ENCODE measurements at places on chromosomes 1 and 21.

- DNase-seq: no peak
Measured at GRCh38 chr21:39968010-39968409, 100.8 kb downstream of the PCP4 start.

GRCh38 chr1:53682881-53683280, 56.1 kb downstream of the GLIS1 start:
- DNase-seq: no peak

- DNase-seq: no peak
Measured at GRCh38 chr1:75423616-75424015, 187.3 kb downstream of the SLC44A5 start.

GRCh38 chr1:41955461-41956159, 36.9 kb upstream of the HIVEP3 start:
- DNase-seq: no peak

DNA sequence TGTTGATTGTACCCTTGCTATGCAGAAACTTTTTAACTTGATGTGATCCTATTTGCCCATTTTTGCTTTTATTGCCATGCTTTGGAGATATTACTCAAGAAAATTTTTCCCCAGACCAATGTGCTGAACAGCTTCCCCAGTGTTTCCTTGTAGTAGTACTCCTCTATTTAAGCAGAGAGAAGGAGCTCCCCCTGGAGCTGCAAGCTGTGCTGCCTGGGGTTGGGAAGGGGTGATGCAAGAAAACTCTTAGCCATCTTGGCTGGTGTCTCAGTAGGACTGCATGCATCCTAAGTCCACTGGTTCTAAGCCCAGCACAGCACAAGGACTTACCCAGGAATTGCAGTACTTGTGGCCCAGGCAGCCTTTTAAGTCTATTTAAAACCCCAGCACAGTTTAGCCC, 121.6 kb downstream of the NTMT2 start:
- no peak for DNase-seq

DNA sequence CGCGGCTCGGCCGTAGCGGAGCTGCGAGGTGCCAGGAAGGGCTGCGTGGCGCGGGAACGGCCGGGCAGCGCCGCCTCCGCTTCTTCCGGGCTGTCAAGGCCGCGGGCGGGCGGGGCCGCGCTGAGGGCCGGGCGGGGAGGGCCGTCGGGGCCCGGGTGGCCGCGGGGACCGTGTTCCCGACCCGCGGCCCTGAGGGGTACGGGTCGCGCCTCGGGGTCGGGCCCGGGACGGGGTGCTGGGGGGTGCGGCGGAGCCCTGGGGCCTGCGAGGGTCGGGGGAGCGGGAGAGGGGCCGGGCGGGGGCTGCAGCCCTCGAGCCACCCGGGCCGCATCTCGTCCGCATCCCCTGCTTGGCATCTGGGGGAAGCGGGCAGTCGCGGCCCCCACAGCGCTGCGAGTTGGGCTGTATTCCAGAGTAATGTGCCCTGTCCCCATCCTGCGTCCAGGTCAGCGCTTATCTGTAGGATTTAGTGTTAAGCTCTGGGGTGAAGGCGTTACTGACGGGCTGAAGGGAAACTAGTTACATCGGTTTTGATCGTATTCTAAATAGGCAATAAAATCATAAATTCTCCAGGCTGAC, 379 bp downstream of the RER1 start:
- no peak for DNase-seq

DNA sequence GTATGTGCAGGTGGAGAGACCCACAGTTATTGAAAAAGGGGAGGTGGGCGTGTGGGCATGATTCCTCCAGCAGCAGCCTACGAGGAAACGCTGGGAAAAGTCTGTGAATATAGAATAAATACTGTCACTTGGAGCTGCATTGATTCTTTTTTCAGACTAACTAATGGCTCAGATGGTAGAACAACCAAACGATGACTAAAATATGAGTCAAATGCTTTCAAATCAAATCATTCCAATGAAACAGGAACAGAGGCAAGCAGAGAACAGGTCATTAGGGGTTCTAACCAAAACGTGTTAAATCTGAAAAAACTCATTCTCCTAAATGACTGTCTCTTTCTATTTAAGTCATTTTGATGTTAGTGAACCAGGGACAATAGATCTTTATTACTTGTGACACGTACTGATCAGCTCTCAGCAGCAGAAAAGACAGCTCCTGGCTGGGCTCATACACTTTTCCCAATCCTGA, 35.1 kb upstream of the SEC16B start:
- DNase-seq: no peak

- DNase-seq: no peak
Measured at GRCh38 chr1:161111527-161111926, 6.3 kb downstream of the PFDN2 start.

- DNase-seq: no peak
Measured at GRCh38 chr1:191125950-191126349, 648.3 kb upstream of the BRINP3 start.

DNA sequence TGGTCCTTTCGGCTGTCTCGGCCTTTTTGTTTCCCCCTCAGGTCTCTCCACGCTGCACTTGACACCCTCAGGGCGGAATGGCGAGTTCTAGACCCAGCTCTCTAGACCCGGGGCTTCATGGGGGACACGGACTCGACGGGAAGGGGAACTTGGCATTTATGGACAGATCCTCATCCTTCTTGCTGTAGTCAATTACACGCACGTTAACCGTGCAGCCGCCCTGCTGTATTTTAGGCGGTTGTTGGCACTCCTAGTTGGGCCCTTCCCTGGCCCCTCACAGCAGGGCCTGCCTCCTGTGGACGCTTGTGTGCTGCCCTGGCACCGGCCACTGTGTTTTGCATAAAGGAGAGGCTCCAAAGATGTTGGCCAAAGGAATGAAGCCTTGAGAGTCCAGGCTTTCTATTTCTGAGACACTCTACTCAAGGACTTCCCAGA, 558 bp upstream of the BTG3 start:
- no peak for DNase-seq

- DNase-seq: no peak
Measured at GRCh38 chr1:111145542-111145941, 5.5 kb downstream of the CEPT1 start.

DNA sequence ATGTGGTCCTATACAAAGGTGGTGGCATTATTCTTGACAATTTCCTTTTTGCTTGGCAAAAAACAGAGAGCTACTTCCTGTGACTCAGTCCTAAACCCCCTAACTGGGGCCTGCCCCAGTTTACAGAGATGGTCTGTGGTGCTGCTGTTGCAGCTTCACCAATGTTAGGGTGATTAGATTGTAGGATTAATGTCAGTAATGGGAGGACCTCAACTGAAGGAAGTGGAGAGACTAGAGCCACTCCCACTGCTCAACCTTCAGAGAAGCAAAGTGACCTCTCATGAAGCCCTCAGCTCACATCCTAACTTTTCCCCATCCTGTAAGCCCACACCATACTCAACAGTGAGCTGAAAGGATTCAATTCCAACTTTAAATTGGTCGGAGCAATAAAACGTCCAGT, 3.6 kb downstream of the S100A6 start:
- DNase-seq: no peak

DNA sequence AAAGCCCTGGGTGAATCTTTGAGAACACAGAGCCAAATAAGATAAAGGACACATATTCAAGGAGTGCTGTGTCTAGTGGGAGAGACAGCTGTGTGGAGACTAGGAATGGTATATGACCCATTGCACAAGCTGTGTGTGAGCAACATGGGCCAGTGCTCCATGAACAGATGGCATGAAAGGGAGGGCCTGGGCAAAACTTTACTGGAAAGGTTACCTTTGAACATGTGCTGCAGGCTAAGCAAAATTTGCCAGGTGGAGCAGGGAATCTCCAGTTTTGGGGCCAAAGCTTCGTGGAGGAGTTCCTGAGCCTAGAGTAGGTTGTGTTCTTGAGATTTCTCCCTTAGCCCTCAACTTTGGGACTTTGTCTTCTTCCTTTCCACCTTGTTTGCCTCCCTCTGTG, 446.1 kb upstream of the PROX1 start:
- no peak for DNase-seq

- no peak for DNase-seq
Measured at GRCh38 chr1:113320272-113320671, 70.0 kb upstream of the MAGI3 start.

- peak; percentile 25 for DNase-seq
Measured at GRCh38 chr1:119367432-119368124, 1.0 kb upstream of the HAO2 start.

GRCh38 chr1:33163621-33164519, 18.0 kb downstream of the TRIM62 start:
- no peak for DNase-seq

GRCh38 chr1:167763525-167764220, 41.9 kb downstream of the MPZL1 start:
- peak; percentile 33 for DNase-seq

- no peak for DNase-seq
Measured at GRCh38 chr1:13494025-13494424, 19.8 kb downstream of the LRRC38 start.

- no peak for DNase-seq
Measured at GRCh38 chr1:198888379-198888943, 249.6 kb downstream of the PTPRC start.

DNA sequence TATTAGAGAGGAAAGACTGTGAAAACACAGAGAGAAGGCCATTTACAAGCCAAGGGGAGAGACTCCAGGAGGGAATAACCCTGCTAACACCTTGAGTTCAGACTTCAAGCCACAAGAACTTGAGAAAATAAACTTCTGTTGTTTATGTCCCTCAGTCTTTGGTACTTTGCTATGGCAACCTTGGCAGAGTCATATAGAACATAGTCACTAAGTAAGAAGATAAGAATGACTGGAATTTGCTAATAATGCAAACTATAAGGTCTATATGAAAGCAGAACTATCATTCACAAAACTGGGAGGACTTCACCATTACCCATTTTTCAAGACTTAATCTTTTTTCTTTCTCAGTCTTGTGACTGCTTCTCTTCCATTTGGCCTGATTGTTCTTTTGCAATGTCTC, 767.3 kb upstream of the ADAMTS5 start:
- no peak for DNase-seq

GRCh38 chr1:51583532-51583931, 33.4 kb upstream of the OSBPL9 start:
- no peak for DNase-seq

- no peak for DNase-seq
Measured at GRCh38 chr1:160413716-160414115, 13.4 kb downstream of the VANGL2 start.

GRCh38 chr1:115363171-115363570, 25.1 kb upstream of the NGF start:
- no peak for DNase-seq

DNA sequence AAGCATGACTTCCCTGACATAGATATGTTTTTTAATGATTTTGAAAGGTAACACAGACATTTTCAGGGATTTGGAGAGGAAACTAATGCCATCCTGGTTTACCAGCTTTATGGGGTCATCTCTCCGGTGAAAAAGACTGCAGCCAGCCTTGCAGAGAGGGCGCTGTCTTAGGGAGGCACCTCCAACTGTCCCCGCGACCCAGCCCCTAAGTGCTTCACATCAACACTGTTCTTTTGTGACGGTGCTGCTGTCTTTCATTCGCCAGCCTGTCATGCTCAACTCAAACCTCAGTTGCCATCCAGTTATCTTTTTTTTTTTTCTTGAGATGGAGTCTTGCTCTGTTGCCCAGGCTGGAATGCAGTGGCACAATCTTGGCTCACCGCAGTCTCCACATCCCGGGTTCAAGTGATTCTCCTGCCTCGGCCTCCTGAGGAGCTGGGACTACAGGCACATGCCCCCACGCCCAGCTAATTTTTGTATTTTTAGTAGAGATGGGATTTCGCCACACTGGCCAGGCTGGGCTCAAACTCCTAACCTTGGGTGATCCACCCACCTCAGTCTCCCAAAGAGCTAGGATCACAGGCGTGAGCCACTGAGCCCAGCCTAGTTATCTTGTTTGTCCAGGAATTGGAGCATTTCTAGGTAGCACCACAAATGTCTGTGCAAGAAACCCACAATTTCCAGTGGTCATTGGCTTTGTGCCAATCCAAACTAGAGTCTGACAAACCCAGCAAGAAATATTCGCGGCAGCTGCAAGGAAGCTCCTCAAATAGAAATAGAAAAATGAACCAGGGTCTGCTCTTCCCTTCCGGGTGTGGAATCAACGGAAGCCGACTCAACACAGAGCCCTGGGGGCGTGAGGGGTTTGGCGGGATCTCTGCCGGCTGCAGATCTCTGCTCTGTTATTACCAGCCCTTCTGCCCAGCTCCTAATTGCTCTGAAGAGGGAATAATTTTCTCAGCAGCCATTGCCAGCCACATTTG, 24.2 kb downstream of the PDE9A start:
- no peak for DNase-seq

DNA sequence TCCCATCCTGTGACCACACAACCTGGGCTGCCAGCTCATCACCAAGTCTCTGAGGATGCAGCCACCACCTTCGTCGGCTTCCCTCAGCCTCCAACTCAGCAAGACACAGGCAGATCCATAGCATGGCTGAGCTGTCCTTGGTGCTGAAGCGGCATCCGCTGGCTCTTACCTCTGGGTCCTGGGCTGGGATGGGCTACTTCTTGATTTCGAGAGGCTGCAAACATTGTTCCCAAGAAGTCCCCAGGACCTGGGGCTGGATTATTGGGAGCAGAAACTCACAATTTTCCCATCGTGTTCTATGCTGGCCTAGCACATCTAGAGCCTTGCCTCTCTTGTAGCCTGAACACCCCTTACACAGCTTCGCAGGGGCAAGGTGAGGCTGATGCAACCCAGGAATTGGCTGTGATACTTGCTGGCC, 24.9 kb upstream of the C1QA start:
- no peak for DNase-seq

DNA sequence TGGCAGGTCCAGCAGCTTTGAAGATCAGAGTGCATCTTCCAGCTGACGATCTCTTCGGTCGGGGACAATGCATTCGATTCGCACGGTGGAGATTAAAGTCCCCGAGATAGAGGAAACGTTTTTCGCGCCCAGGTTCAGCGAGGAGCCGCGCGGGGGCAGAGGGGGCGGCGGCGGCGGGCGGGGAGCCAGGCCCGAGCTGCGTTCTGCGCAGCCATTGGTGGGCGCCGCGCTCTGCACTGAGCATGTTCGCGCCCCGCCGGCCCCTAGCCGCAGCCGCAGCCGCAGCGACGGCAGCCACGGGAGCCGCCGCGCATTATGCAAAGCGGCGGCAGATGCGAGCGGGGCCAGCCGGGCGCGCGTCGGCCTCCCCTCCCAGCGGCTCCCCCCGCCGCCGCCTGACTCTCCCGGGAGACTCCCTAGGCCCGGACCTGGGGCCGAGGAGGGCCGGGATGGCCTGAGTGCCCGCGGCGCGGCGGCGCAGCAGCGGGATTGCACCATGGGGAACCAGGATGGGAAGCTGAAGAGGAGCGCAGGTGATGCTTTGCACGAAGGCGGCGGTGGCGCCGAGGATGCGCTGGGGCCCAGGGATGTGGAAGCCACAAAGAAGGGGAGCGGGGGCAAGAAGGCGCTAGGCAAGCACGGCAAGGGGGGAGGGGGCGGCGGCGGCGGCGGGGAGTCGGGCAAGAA, at the start of gene FMN2:
TSS of gene FMN2 (plus strand) at position 270 of the 687 bp plus-strand sequence. CDS start at position 497, 227 bp downstream.
- DNase-seq: peak; percentile 66

DNA sequence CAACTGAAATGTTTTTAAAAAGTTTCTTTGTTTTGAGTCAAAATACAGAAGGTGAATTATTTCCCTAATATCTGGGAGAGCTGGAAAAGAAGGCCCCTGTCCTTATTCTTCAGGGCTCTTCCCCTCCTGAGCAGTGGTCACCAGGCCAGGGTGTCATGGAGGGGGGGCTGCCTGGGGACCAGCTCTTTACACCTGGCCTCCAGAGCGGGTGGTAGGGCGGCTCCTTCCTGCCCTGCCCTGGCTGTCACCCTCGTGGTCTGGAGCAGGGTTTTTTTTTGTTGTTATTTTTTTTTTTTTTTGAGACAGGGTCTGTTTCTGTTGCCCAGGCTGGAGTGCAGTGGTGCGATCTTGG, 6.6 kb downstream of the SKI start:
- DNase-seq: no peak

- DNase-seq: no peak
Measured at GRCh38 chr1:87778896-87779295, 450.2 kb downstream of the LMO4 start.

Measured in NCI-H1048 (cell line).